ENCODE measurements at places on chromosomes 12 and 14. TPM values are rescaled to one million over a fixed set of nuclear protein-coding genes. Genes with fewer than 3 reads are reported as not detected.

The KLRC1 gene
- polyA plus RNA-seq, result 0.60 TPM

The SERPINA1 gene
- 35.7 TPM for polyA plus RNA-seq

The CIROP gene
- polyA plus RNA-seq, result not detected

GRCh38 chr12:46825591-46826414 is at the start of gene SLC38A4:
Gene SLC38A4, minus strand, starts transcription at chr12:46825997. Its CDS starts 32,926 bp downstream, at chr12:46793071.
- DNase-seq, result peak; percentile 57

- DNase-seq, result no peak
Observed at GRCh38 chr12:34347367-34347766, 325.1 kb downstream of the ALG10 start.

DNA sequence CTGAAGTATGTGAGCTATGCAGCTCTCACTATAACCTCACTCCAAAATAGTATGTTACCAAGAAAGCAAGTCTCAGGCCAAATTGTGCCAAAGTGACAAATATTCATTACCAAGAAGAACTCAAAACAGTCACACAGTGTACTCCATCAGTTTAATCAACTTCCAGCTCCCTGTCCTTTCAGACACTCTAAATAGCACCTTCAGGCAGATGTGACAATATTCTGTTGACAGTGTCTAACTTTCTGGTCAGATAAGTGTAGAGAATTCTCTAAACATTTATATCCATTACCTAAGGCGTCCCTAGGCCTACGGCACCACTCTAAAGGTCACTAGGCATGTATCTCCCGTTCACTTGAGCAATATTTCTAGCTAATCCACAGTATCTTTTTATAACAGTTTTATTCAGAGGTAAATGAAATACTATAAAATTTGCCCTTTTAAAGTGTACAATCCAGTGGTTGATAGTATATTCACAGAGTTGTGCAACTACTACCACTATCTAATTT is 21.7 kb downstream of the CPNE8 start:
- no peak for DNase-seq

- DNase-seq, result peak; percentile 35
Observed at GRCh38 chr12:96500693-96501092, 11.3 kb downstream of the CFAP54 start.

GRCh38 chr14:21231020-21231652 is 38.1 kb downstream of the HNRNPC start:
- no peak for DNase-seq

- DNase-seq, result no peak
Observed at GRCh38 chr12:38875586-38876228, 29.7 kb downstream of the CPNE8 start.

- peak; percentile 59 for DNase-seq
Observed at GRCh38 chr14:23056145-23056955, 970 bp downstream of the CDH24 start.

- DNase-seq, result no peak
Observed at GRCh38 chr14:55867719-55868118, 250.5 kb upstream of the PELI2 start.

DNA sequence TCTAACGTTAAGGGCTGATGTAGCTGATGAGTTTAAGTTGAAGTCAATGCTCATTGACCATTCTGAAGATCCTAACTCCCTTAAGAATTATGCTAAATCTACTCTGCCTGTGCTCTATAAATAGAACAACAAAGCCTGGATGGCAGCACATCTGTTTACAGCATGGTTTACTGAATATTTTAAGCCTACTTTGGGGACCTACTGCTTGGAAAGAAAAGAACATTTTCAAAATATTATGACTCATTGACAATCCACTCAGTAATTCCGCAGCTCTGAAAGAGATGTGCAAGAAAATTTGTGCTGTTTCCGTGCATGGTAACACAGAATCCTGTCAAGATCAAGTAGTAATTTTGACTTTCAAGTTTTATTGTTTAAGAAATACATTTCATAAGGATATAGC is 35.0 kb upstream of the NAV3 start:
- DNase-seq, result no peak
